Kidney (tissue), 22 donors: ENCODE measurements at places on chromosomes 1 and 21. TPM values are rescaled to one million over a fixed set of nuclear protein-coding genes. Genes with fewer than 3 reads are reported as not detected.

Gene KRTAP7-1
- not detected for total RNA-seq

Gene RAD54L
- total RNA-seq: 1.7 TPM

Gene HPCAL4
- total RNA-seq: 5.2 TPM

Gene KPRP
- total RNA-seq: not detected

Gene TOR3A
- 33.1 TPM for total RNA-seq

Gene FLVCR1
- 6.8 TPM for total RNA-seq

Gene ORC1
- total RNA-seq: 0.50 TPM

Gene SELP
- total RNA-seq: 19.4 TPM
